ENCODE measurements at places on chromosomes 2 and 18.

DNA sequence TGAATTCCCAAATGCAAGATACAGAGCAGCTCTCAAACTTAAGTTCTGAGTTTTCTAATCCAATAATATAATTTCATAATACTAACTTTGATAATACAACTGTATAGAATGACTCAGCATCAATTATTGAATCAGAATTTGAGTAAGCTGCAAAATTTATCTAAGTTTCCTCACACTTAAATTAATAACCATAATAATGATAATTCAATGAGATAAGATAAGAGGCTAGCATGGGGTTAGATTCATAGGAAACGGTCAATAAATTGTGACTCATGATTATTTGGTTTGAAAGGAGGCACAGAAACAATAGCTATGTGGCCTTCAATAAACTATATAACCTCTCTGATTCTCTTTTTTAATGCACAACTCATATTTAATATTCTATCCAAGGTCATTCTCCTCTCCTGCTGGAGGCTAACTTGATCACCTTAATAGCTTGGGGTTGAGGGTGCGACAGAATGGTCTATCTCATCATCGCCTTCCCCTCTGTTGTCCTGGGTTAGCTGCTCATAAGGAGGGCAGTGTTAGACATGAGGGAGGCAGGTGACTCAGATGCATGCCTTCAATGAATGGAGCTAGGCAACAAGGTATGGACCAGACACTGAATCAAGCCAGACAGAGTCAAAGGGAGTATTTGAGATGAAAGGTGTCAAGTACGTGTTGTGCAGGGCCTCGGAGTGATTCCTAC, 36.2 kb upstream of the BMP10 start:
- DNase-seq = no peak

DNA sequence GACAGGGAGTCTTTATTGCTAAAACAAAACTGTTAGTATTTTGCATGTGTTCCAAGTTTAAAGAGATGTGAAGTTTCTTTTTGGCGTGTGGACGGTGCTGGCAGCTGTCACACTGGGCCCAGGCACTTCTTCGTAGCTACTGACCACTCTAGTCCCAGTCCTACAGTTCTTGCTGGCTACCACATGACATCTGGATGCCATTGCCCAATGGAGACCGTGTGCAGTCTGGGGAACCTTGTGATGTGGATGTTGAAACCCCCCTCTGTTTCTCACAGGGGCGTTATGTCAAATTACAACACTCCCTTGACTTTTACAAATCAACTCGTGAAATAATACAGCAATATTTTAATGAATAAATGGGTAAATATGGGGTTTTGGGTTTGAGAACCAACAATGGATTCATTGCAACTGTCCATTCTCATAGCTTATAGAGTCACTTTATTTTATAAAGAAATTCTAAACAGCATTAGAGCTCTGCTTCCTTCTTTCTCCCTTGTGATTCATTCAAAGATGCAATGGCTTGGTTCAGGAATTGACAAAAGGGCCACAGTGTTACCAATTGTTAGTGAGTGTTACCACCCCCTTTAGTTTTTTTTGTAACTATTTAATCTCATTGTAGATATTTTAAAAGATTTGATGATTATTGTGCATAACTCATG, 1.2 kb downstream of the GPD2 start:
- peak; percentile 91 for DNase-seq

GRCh38 chr2:29644949-29645348, 276.4 kb downstream of the ALK start:
- DNase-seq = no peak

DNA sequence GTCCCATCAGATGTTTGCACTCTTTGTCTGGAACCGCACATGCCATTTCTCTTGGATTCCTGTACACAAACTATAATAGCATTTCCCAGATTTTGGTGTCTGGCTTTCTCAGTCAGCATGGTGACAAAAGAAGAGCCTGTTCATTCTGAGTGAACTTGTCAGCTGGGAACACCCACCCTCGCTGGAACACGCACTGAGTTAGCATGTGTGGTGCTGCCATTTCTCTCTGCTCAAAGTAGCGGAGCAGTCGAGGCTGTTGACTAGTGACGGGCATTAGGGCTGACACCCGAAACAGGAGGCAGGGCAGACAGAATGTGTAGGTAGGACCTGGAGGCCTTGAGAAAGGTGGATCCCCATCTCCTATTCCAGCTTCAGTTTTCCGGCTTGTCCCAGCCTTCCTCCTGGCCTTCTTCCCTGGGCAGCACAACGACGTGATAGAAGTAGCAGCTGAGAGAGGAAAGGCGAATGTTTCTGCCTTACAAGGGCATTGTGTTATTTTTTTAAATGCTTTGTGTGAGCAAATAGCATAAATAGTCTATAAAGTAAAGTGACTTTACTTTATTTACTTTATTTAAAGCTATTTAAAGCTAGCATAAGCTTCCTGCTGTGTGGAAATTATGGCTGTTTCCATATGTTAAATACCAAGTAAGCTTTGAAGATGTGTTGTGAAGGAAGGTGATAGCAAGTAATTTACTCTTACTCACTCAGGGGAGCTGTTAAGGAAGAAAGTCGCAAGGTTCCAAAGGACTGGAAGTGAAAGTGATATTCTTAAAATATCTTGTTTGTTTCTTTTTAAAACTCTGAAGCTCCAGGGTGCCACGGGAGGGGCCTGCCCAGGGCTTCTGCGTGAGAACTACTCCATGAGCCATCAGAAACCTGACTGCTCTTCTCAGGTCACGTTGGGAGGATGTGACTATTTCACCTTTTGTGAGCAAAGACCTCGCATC, 272.6 kb downstream of the NEDD4L start:
- peak; percentile 12 for DNase-seq

- no peak for DNase-seq
These were observed 8.5 kb downstream of the RAX start for GRCh38 chr18:59264651-59265245.

GRCh38 chr18:48714873-48715272, 176.0 kb downstream of the CTIF start:
- DNase-seq = no peak

DNA sequence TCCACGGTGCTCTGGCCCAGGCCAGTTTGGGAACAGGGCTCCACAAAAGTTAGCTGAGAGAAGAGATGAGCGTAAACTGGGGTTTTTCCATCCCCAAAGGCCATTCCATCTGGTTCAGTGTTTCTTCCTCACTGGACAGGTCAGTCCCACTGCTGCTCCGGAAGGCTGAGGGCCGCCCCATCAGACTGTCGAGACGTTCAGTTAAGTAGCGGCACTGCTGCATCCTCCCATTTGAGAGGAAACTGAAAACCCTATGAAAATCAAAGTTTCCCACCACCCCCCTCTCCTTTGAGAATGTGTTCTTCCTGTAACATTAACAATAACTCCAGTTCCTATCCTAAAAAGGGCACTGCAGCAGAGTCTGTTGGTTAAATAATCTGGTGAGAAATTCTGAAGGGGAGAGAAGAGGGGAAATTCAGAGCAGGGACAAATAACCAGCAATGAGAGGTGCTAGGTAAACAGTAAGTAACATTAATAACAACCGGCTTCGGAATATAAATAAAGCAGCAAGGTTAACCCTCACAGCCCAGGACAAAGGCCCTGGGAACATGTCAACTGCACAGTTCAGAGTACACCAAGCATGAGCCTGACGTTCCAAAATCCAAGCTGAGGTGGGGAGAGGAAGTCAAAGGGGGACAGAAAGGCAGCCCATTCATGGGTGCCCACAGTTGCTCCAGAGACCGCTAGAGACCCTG, 55.4 kb downstream of the UXS1 start:
- DNase-seq = no peak

GRCh38 chr2:148519013-148519412, 125.5 kb upstream of the EPC2 start:
- DNase-seq = no peak

DNA sequence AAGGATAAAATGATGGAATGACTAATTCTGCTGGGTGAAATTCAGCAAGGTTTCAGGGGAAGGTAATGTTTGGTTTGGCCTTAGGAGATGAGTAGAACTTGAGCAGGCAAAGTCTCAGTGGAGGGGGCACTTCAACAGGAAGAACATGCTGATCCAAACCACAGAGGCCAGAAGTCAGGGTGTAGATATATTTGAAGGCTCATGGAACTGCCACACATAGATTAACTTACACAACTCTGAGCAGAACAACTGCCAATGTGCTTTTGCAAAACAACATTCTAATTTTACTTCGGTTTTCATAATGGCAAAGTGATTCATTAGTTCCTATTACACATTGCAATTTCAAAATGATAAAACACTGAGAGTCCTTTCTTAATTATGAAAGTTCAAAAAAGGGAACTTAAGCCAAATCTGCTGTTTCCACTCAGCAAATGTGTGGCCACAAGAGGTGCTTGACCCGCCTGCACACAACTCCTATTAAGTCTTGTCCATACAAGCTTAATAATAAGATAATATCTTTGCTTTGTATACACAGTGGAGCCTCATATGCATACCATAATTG, 284.8 kb downstream of the MREG start:
- peak; percentile 78 for DNase-seq

GRCh38 chr2:70709275-70710037, 58.5 kb downstream of the ADD2 start:
- DNase-seq = no peak

- DNase-seq = no peak
These were observed 145.8 kb downstream of the AGPS start for GRCh38 chr2:177538323-177538722.

- DNase-seq = no peak
These were observed 1312.2 kb upstream of the ACVR2A start for GRCh38 chr2:146532509-146533147.

DNA sequence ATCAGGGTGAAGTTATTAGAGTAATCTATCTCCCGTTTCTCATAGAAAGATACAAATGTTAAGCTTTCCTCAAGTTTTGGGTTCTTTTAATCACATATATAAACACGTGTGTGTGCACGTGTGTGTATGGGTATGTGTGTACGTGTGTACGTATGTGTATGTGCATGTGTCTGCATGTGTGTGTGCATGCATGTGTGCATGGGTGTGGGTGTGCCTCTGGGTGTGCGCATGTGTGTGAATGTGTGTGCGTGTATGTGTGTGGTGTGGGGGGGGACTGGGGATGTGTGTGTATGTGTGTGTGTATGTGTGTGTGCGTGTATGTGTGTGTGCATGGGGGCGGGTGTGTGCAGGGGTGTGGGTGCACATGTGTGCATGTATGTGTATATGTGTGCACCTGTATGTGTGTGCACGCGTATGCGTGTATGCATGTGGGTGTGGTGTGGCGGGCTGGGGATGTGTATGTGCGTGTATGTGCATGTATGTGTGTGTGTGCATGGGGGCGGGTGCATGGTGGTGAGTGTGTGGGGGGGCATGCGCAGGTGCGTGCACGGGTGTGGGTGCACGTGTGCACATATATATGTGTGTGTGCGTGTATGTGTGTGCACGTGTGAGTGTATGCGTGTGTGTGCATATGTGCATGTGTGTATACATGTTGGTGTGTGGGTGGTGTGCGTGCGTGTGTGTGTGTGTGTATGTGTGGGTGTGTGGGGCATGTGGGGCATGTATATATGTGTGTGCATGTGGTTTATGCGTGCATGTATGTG, 304.0 kb downstream of the MBD2 start:
- DNase-seq = no peak

DNA sequence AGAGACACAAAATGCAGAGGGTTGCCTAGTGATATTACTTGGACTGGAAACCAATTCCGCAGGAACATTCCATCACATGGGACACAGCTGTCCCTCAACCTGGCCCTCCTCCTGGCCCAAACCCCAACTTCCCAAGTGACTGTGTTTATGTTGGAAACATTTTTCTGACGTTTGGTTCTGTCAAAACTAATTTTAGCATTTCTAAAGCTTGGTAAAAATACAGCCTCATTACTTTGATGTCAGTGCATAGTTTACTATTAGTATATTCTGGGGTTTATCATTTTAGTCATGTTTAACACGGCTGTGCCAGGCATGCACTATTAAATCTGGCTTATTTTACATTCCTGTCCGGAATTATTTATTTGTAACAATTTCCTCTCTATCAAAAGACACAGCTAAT, 69.9 kb downstream of the GLI2 start:
- no peak for DNase-seq

DNA sequence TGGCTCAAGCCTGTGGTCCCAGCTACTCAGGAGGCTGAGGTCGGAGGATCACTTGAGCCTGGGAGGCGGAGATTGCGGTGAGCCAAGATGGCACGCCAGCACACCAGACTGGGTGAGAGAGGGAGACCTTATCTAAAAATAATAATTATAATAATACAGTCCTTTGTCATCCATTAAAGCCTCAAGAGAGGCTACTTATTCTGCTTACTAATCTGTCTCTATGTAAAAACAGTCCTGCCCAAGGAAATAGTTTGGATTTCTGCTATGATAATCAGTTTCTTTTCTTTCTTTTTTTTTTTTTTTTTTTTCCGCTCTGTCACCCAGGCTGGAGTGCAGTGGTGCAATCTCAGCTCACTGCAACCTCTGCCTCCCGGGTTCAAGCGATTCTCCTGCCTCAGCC, 228.3 kb downstream of the C1D start:
- no peak for DNase-seq

DNA sequence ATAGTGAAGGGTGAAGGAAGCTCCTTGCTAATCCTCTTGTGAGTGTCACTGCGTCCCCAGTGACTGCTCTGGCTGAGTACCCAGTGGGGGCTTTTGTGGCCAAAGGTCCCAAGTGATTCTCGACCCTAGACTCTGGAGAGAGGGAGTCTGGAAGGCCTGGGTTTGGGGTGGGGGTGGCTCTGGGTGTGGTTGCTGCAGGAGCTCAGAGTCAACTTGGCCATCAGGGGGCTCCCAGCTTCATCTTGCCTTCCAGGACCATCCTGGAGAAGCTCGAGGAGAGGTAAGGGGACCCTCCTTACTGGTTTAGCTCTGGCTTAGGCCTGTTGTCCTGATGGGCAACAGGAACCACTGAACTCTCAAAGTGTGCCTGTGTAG, 592 bp downstream of the PSD4 start:
- no peak for DNase-seq

GRCh38 chr18:58516514-58517285, 112.2 kb downstream of the ALPK2 start:
- no peak for DNase-seq

- DNase-seq = no peak
These were observed 69.0 kb downstream of the POLR1A start for GRCh38 chr2:86036669-86037138.

DNA sequence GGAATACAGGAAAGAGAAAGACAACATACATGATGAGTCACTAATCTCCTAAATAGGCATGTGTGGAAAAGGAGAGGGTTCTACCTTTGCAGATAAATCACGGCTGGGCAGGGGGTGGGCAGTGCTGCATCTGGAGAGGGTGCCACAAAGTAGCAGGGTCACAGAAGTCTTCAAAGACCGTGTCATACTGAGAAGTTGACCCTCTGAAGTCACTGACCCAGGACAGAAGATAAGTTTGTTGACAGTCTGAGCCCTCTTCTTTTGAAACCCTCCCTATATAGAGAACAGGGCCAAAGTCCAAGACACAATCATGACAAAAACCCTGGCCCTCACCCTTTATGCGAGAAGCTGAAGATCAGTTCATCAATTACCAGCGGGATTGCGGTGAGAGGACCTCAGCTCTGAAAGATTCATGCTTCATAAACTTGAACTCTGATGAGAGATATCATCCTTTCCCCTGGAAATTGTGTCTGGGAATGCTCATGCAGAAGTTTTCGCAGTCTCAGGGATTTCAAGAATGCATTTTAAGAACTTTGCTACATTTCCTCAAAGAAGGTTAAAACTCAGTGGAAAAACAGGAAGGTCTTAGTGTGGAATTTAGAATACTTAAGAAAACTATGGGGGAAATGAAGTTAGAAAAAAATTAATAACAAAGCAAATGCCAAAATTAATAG, 129.5 kb downstream of the FAM124B start:
- no peak for DNase-seq

GRCh38 chr2:175207741-175208438, 26.4 kb upstream of the ATP5MC3 start:
- no peak for DNase-seq

Measured in suppressor macrophage (primary cell).